Activated CD4-positive, alpha-beta T cell treated with anti-CD3 and anti-CD28 coated beads for 36 hours (primary cell): ENCODE measurements at places on chromosomes 3 and 15. TPM values are rescaled to one million over a fixed set of nuclear protein-coding genes. Genes with fewer than 3 reads are reported as not detected.

Gene HEMK1
- total RNA-seq: 77.7 TPM

Gene CHST13
- total RNA-seq: not detected

Gene FHIT
- 13.1 TPM for total RNA-seq

Gene IFT122
- 22.6 TPM for total RNA-seq

Gene SQOR
- total RNA-seq: 105 TPM

Gene TMEM207
- not detected for total RNA-seq

Gene EFCC1
- total RNA-seq: 0.19 TPM

Gene ZBTB47
- total RNA-seq: 0.60 TPM

Gene CADPS
- total RNA-seq: not detected

Gene BTD
- total RNA-seq: 4.4 TPM

Gene SLC24A5
- not detected for total RNA-seq

Gene EXD1
- not detected for total RNA-seq

Gene LYZL4
- total RNA-seq: not detected

Gene AP4E1
- total RNA-seq: 9.0 TPM

Gene FGF12
- total RNA-seq: not detected

Gene EEFSEC
- 19.6 TPM for total RNA-seq

Gene B3GNT5
- 22.8 TPM for total RNA-seq

Gene MUC20
- total RNA-seq: 0.54 TPM

Gene DENND4A
- 35.6 TPM for total RNA-seq
